ENCODE measurements at places on chromosomes 1 and 21.

DNA sequence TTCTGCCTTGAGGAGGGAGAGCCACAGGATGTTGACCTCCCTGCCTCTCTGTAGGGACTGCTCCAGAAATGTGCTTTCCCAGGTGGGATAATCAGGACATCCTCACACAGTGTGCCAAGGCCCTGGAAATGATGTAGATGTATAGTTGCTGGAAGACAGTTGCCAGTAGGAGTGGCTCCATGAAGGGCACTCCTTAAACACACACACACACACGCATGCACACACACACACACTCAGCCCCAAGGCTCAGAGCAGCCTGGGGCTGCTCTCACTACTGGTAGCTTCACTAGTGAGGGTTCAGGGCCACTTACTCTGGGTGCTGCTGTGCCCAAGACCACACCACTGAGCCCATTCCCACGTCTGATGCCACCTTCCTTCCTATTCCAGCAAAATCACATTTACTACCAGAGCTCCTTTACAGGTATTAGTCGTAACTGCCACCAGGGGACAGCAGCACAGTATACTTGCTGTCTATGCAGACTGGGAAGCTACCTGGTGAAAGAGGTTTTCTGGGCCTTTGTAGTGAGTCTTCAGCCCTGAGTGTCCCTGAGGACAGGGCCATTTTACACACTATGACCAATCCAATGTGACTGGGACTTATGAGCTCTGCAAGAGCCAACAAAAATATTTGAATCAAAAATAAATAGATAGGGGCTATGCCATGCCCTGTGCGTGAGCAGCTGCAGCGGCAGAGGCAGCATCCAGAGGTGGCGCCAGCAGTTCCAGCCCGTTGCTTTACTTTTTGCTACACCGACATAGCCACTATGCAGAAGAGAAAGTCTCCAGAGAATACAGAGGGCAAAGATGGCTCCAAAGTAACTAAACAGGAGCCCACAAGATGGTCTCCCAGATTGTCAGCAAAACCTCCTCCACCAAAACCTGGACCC lies 15.0 kb downstream of the CRNN start:
- no peak for DNase-seq

DNA sequence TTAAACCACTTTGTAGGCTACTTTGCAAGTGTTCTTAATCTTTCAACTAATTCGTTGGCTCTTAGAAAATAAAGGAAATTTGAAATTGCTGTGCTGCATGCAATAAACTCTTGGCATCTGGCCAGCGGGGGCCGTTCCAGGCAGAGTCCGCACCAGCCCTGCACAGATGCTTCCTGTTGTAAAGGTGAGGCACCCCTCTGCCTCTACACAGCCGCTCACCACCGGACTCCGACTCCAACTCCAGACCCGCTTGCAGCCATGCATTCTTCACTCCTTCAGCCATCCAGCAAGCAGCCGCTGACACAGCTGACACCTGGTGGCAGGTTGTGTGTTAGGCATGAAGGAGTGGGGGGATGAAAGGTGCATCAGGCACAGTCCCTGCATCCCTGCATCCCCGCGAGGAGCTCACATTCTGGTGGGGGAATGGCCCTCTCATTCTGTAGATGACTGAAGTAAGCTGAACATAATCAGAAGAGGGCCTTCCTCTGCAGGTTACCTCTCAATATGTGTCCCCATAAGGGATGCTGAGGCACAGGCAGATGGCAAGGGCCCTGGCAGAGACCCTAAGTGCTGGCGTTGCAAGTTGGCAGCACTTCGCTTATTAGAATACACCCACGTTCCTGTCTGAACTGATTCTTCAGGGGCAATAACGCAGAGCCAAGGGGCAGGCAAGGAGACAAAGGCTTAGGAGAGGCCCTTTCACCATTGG lies 56.8 kb downstream of the GLIS1 start:
- peak; percentile 31 for DNase-seq

- DNase-seq, result no peak
Observed at GRCh38 chr1:56025942-56026341, 553.4 kb downstream of the PLPP3 start.

DNA sequence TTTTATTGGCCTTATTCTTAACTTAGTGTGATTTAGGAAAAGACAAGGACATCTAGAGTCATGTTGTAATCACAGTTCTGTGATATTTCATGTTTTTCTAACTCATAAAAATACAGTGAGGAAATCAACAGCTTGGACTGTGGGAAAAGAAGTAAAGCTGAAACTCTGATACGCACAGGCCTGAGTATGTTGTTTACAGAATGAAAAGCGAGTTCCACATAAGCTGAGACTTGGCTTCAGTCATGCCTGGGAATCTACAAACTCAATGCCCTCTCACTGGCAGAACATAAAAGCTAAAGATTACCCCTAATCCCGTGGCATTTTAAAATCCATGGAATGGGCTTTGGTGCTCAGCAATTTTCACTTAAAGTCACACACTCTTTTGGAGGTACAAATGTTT lies 23.6 kb upstream of the ATP5PO start:
- no peak for DNase-seq

- DNase-seq, result no peak
Observed at GRCh38 chr1:241849345-241849695, 1.3 kb downstream of the EXO1 start.

- DNase-seq, result no peak
Observed at GRCh38 chr1:212712451-212713303, 13.0 kb upstream of the BATF3 start.

GRCh38 chr1:212607206-212607912 lies 1.2 kb upstream of the ATF3 start:
- DNase-seq, result peak; percentile 49

GRCh38 chr1:166080277-166080966 lies 86.4 kb downstream of the FAM78B start:
- no peak for DNase-seq
